Stimulated activated CD8-positive, alpha-beta memory T cell treated with anti-CD3 and anti-CD28 coated beads, Interleukin-7, amount 100 ng/mL, for 1 hour (primary cell): ENCODE measurements at places on chromosomes 4 and X.

DNA sequence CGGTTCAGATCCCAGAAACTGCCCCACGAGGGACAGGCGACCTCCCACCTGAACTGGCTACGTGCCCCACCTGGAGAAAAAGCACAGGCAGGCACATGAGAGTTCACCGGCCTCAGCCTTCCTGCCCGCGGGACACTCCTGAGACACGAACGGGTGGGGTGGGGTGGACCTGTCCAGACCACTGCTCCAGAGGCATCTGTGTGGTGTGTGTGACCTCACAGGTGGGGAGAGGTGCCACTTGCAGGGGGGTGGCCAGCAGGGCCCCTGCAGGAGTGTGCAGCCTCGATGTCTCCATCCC lies 18.5 kb downstream of the NELFA start:
- DNase-seq: no peak

GRCh38 chr4:115433491-115433890 lies 320.1 kb upstream of the NDST4 start:
- DNase-seq: no peak

DNA sequence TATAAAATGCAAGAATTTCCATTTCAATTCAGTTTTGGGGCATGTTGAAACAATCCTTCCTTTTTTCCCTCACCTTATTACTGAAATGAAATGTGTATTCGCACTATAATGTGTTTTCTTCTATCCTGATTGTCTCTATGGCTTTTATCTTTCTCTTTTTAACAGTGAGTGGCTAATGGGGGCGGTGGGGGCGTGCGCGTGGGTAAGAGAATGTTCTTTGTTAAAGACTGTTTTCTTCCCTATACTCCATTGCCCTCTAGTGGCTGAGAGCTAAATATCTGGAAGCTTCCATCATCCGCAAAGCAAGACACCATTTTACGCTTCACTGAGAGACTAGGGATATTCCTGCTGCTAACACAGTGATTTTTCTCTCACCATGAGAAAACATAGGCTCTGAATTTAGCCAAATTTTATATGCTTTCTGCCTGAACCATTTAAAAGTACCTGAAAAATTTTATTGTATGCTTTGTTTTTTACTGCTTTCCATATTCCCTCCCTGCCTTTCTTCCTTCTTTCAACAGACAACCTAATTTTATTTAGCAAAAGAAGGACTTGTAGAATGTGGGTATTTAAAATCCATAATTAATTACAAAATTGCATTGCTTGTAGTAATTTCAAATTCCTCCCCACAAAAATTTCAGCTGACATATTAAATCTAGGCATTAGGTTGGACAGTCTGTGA lies 194.0 kb downstream of the GASK1B start:
- no peak for DNase-seq

GRCh38 chrX:68691921-68692320 lies 44.5 kb downstream of the STARD8 start:
- no peak for DNase-seq

DNA sequence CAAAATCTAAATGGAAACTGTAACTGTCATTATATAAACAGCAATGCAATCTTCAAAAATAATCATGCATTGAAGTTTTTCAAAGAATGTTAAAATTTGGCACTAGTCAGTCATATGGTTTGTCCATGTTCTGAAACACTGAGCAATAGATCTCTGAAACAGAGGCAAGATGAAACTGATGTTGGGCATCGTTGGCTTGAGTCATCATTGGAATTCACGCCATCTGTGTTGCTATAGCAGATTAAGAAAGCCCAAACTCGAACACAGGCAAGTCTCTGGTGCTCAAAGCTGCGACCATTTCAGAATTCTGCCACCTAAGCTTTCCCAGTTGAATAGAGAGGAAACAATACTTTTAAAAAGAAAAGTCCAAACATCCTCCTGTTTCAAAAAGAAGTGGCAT lies 114.1 kb upstream of the PPARGC1A start:
- DNase-seq: no peak

DNA sequence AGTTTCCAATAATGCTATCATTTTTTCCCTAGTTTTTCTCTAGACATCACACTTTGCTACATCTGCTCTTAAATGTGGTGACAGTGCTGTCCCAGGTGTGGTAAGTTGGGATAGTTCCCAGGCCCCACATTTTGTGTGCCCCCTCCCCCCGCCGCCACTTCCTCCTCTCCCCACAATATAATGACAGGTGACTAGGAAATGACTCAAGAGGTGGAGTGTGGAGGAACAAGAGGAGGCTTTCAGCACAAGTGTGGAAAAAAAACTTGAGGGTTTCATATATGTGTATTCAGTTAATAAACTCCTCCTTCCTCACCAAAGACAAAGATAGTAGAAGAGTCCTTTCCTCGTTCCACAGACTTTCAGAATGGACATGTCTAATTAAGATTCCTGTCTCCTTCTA lies 18.3 kb upstream of the IL21 start:
- DNase-seq: no peak

DNA sequence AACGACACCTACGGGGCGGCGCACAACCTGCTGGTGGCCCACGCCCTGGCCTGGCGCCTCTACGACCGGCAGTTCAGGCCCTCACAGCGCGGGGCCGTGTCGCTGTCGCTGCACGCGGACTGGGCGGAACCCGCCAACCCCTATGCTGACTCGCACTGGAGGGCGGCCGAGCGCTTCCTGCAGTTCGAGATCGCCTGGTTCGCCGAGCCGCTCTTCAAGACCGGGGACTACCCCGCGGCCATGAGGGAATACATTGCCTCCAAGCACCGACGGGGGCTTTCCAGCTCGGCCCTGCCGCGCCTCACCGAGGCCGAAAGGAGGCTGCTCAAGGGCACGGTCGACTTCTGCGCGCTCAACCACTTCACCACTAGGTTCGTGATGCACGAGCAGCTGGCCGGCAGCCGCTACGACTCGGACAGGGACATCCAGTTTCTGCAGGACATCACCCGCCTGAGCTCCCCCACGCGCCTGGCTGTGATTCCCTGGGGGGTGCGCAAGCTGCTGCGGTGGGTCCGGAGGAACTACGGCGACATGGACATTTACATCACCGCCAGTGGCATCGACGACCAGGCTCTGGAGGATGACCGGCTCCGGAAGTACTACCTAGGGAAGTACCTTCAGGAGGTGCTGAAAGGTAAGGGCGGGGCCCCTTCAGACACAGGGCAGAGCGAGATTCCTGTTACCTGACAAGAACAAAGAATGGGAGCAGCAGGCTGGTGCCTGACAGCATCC lies 11.7 kb downstream of the RPL9 start:
- no peak for DNase-seq

- no peak for DNase-seq
Observed at GRCh38 chr4:47668810-47669408, 169.0 kb downstream of the CORIN start.

GRCh38 chrX:115448146-115448545 lies 112.8 kb upstream of the PLS3 start:
- no peak for DNase-seq
